ENCODE measurements at places on chromosomes 4 and X.
A peak's percentile ranks its signal among the peaks of the same experiment; 100 is the strongest.

DNA sequence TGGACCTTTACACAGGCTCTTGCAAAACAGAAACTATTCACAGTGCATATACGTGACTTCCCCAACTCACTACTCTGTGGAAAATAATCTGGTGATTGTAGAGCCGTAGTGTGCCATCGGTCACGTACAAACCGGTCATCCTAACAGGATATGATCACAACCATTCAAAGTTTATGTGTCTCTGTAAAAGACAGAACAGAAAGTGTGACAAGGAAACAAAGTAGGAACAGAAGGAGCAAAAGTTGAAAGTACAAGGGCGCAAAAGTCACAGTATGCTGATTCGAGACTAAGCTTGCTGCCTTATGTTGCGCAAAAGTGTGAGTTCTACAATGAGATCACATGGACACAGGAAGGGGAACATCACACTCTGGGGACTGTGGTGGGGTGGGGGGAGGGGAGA lies 18.6 kb downstream of the MEPE start:
- no peak for DNase-seq

DNA sequence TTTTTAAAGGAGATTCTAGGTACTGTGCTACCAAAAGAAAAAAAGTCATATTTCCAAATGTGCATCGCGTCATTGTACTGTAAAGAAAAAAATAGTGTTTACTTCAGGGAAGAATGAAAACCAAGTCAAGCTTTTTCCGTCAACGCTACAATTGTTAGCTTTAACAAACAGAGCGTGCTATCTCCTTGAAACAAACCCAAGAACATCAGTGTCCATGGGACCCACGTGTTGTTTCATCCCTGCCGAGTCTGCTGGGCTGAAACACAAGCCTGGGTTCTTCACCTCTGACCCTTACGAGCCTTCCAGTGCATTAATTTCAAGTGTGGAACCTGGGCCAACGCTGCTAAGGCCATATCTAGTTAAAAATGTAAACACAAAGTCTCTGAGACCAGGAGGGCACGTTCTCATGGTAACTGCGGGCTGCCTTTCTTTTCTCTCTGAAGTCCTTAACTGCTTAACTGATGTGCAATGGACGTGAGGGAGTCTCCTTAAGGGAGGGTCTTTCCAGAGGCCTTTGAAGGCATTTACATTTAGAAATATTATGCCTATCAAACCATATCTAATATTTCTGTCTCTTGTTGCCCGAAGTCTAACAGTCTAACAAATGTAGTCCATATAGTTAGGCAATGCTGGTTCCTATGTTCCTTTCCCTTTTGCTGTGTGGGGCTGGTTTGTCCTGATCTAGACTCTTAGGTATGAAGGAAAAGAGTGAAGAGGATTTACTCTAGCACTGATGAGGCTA lies 36.3 kb downstream of the ING2 start:
- no peak for DNase-seq

DNA sequence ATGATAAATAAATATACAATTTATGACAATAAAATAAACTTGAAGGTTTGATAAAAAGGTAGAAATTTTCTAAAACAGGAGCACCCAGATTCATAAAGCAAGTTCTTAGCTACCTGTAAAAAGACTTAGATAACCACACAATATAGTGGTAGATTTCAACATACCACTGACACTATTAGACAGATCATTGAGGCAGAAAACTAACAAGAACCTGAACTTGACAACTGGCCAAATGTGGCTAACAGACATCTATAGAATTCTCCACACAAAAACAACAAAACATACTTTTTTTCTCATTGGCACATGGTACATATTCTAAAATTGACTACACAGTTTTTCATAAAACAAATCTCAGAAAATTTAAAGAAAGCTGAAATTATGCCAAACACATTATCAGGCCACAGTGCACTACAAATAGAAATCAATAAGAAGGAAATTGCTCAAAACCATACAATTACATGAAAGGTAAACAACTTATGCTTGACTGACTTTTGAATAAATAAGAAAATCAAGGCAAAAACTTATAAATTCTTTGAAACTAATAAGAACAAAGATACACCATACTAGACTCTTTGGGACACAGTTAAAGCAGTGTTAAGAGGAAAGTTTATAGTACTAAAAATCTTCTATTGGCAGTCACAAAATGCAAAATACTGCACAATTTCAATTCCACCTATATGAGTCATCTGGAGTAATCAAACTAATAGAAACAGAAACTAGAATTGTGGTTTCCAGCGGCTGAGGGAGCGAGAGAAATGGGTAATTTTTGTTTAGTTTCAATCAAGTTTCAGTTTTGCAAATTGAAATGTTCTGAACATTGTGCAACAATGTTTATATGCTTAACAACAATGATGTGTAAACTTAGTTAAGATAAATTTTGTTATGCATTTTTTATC lies 925.6 kb downstream of the SH3BGRL start:
- DNase-seq, result no peak

- DNase-seq, result no peak
These were observed 140.1 kb upstream of the TRAM1L1 start for GRCh38 chr4:117225471-117225870.

GRCh38 chr4:144597171-144597570 lies 48.8 kb upstream of the HHIP start:
- DNase-seq, result no peak

GRCh38 chrX:71514367-71515037 lies 18.4 kb upstream of the OGT start:
- DNase-seq, result no peak

DNA sequence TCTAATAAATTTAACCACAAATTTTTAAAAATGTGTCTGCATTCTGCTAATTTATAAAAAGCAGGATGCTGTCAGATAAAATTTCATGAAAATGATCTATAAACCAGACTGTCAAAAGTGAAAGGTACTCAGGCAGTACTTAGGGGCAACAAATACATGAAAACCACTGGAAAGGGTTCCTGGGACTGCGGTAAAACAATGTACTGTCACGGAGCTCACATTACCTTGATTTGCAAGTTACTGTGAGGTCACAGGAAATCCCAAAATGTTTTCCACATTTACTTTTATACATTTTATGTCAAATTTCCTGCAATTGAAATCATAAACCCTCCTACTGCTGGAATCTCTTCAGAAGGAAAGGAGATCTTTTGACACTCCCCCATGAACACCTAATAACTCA lies 45.3 kb downstream of the SHISA3 start:
- DNase-seq, result no peak

GRCh38 chrX:119758731-119759247 lies 401 bp downstream of the SOWAHD start:
- DNase-seq, result no peak

DNA sequence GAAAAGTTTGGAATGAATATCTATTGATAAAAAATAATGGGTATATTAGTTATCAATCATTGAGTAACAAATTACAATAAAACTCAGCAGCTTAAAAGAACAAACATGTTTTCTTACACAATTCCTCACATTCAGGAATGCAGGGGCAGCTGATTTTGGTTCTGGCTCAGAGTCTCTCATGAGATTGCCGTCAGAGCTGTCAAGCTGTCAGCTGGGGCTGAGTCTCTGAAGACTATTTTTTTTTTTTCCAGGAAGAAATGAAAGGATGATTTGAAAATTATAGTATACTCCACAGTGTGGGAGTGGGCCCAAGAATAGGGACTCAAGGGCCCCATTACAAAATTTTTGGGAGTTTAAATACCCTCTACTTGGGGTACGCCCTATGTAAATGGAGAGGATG lies 219.1 kb downstream of the GC start:
- no peak for DNase-seq

- no peak for DNase-seq
These were observed 242.3 kb downstream of the AFAP1 start for GRCh38 chr4:7697343-7697742.

DNA sequence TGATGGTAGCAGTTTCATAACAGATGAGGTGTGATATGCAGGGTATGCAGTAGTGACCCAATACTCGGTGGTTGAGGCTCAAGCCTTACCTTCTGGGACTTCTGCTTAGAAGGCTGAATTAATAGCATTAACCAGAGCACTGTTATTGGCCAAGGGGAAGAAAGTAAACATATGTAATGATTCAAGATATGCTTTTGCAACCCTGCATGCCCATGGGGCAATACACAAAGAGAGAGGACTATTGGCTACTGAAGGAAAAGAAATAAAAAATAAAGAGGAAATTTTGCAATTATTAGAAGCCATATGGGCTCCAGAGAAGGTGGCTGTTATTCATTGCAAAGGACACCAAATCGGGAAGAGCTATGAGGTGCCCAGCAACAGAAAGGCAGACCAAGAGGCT lies 8.7 kb downstream of the GAGE10 start:
- no peak for DNase-seq

DNA sequence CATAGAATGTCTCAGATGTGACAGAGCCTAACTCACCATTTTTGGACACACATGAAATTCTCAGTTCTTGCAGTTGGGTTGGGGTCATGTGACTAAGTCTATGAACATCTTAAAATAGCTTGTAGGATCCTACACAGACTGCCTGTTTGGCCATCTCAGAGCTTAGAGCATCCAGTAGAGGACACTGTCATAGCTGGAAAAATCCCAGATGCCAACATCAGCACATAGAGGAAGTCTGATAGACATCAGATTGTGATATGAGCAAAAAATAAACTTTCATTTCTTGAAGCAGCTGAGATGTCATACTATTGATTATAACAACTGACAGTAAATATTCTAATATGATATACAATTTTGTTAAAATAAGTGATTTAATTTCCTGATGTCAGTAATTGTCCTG lies 207.1 kb downstream of the TRAM1L1 start:
- no peak for DNase-seq

DNA sequence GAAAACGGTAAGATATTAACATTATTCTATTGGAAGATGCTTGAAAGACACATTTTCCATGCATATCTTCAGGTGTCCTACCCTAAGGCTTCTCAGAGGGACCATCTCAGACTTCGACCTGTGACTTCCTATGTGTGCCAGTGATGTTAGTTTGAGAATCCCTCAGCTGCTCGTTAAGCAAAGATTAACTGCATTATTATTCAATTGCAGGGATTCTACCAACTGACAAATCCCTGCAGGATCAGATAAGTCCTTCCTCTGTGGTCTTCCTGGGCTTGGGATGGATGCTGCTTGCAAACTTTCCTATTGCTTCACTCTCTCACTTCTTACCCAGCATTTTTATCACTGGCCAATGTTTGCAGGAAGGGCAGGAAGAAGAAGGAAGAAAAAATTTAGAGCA lies 83.0 kb upstream of the PPARGC1A start:
- no peak for DNase-seq

- DNase-seq, result no peak
These were observed 142.9 kb upstream of the MBNL3 start for GRCh38 chrX:132631579-132632232.

DNA sequence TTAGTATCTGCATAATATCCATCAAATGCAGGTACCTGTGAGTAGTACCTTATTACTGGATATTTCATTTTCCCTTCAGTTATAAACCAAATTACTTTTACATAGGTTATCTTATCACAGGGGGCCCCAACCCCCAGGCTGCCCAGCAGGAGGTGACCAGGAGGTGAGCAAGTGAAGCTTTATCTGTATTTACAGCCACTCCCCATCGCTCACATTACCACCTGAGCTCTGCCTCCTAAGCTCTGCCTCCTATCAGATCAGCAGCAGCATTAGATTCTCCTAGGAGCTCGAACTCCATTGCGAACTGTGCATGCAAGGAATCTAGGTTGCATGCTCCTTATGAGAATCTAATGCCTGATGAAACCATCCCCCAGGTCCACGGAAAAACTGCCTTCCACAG lies 6.3 kb downstream of the PRSS12 start:
- DNase-seq, result no peak

GRCh38 chr4:187218705-187219245 lies 495.1 kb upstream of the FAT1 start:
- DNase-seq, result no peak

- DNase-seq, result no peak
These were observed 10.2 kb upstream of the STK32B start for GRCh38 chr4:5040856-5041620.

GRCh38 chr4:87677731-87678130 lies 27.7 kb downstream of the DMP1 start:
- DNase-seq, result no peak

- no peak for DNase-seq
These were observed 21.7 kb upstream of the EGFL6 start for GRCh38 chrX:13547671-13548070.

- no peak for DNase-seq
These were observed 490.7 kb upstream of the TENM3 start for GRCh38 chr4:181752516-181752915.

DNA sequence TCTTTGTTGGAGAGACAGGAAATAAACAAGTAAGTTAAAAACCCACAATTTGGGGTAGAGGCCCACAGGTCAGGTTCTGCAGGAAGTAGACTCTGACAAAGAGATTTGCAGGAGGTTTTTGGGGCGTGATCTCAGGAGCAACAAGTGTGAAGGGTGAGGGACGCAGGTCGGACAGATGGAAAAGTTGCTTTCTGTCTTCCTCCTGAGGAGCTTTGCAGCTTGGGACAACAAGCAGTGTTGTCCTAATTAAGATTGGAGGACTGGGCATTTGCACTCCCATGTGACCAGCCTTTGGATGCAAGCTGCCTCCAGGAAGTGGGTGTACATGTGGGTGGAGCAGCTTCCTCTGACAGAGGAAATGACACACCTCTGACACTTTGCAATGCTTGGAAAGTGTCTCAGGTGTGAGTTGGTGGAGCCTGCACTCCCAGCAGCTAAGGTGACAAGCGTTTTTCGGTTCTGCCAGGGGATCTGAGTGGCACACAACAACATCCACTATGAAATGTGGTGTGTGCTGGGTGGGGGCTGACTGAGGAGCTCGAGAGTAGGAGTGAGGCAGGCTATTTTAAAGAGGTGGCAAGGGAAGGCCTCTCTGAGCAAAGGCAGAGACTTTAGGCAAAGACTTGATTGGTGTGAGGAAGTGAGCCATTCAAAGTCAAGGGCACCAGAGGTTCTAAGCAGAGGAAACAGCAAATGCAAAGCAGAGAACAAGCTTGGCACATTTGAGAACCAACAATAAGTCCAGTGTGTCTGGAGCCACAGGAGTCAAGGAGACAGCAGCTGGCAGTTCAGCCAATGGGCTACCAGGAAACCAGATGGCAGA lies 339.8 kb upstream of the GATB start:
- no peak for DNase-seq

GRCh38 chrX:85992811-85993229 lies 54.5 kb downstream of the CHM start:
- no peak for DNase-seq

DNA sequence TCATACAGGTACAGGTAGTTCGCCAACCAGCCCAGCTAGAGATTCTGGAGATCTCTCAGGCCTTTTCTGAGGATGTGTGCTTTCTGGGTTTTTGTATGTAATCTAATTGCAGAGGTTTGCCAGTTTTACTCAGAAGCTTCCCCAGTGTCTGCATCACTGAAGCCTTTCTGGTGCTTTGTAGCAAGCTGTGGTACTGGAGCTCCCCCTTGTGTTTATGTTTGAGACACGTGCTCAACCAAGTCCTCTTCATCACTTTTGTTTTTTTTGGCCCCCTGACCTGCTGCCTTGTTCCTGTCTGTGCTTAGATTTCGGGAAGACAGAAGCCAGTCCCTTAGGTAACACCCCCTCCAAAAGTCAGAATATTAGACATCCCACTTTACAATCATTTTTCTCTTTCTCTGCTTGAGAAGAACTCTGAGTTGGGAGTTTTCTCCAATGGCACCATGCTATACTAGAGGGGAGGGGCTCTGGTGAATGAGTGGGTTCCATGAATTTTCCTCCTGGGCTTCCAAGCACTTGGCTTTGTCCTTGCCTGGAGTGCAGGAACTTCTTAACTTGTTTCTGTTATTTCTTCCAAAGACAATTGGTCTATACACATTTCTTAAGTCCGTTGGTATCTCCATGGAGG lies 128.4 kb upstream of the TBC1D9 start:
- DNase-seq, result peak; percentile 13

All from non-pigmented ciliary epithelial cell (primary cell).